ENCODE measurements at places on chromosomes 7 and 10.

DNA sequence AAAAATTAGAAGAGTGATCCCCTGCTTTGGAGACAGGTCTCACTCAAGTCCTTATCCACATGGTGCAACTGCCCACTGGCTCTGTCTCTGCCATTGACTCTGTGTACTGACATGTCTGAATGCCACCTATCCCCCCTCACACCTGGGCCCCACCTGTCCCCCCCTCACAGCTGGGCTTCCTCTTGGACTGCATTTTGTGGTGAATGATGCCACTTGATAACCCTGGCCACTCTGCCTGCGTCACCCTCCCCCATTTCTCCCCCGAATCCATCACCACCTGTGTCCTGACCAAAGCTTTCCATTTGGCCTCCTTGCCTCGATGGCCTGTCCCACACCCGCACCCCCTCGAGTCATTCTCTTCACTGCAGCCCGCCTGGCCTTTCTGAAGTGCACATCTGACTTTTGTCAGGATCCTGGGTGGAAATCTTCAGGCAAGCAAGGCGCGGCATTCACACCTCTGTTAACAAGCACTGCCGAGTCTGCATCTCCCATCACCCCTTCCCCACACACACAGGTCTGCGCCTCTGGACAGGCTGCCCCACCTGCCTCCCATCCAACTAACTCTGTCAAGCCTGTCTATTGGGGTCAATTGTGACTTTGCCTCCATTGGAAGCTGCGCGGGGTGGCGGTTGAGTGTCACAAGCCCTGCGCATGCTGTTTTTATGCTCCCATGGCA lies 175.3 kb upstream of the KLF14 start:
- no peak for DNase-seq

DNA sequence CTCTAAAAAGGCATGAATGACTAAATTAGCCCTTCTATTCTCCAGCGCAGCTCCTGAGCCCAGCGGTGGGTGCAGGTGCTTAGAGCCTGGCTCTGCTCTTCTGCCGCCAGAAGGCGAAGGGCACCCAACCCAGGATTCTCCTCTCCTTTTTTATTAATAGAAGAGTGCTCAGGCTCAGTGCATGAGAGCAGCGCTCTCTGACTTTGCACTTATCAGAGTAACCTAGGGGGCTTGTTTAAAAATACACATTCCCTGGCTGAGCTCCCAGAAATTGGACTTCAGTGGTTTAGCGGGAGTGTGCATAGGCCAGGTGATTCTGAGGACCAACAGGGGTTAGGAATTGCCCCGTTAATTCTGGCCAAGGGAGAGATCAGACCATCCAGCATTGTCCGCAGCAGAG lies 1.7 kb upstream of the PFKP start:
- no peak for DNase-seq

GRCh38 chr10:79930267-79930666 lies 18.6 kb downstream of the SFTPD start:
- no peak for DNase-seq

GRCh38 chr7:123327661-123328060 lies 127.9 kb upstream of the SLC13A1 start:
- no peak for DNase-seq

DNA sequence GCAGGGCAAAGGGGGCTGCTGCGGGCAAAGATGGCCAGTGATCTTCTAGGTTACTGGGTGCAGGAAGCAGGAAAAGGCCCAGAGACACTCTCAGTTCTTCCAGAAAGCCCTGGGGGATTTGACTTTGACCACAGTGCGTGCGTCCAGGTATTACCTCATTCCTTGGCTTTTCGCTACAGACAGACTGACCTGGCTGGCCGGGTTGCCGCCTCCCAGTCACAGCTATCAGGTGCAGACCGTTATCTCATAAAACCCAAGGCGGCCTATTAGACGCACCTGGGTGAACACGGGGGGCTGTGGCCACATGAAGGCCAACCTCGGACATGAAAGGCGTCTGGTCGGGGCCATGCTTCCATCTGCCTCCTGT lies 80.3 kb downstream of the FOXL3 start:
- DNase-seq, result no peak

GRCh38 chr7:3439333-3440030 lies 138.4 kb downstream of the SDK1 start:
- no peak for DNase-seq

DNA sequence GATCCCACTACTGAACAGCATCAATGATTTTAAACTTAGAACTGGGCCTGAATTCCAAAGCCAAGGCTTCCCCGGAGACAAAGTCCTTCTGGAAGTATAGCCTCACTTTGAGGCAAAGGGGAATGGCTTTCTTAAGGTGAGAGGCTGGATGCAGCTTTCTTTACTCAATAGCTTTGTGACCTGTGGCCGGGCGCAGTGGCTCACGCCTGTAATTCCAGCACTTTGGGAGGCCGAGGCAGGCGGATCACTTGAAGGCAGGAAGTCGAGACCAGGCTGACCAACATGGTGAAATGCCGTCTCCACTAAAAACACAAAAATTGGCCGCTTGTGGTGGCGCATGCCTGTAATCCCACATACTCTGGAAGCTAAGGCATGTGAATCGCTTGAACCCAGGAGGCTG lies 3.2 kb upstream of the FGFR2 start:
- no peak for DNase-seq

GRCh38 chr7:42211938-42212337 lies 25.1 kb downstream of the GLI3 start:
- no peak for DNase-seq

DNA sequence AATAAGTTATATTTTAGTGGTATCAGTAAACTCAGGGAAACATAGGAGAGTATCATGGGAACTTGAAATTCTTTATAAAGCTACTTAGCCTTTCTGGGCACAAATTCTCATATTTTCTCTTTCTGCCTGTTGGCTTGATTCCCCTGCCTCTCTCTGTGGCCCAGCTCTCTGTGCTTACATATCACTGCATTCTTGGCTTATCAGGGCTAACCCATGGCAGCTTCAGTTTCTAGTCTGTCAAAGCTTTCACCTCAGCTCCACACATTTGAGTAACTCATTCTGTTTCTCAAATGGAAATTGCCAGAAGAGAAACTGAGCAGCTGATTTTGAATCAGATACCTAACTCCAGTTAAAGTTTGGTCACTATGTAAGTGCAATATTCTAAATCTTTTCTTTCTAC lies 713.1 kb downstream of the DNAJB9 start:
- no peak for DNase-seq

DNA sequence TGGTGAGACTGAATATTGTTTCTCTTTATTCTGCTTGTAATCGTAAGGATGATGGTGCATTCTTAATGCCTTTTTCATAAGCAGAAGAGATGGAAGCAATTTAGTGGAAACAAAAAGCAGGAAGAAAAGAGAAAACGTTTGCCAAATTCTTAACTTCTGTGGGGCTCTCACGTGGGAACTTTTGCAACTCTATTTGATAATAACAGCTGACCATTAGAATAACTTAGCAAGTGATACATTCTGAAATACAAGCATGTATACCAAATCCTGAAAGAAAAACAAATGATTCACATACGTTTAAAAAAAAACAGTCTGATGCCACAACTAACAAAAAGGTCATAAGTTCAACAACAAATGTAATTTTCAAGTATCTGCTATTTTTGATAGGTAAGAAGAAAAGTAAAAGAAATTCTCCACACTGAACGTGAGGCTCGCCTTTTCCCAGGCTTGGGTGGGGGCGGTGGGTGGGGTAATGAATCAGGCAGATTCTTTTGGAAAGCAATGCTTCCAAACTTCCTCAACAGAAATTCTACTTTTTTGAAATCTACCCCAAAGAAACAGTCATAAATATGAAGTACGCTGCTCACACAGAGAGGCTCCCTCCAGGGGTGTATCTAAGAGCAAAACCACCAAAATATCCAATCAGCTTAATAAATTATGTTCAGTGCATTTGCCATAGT lies 446.2 kb upstream of the MGMT start:
- DNase-seq, result no peak

- no peak for DNase-seq
These were observed 7.9 kb upstream of the ZFYVE27 start for GRCh38 chr10:97729014-97729413.

DNA sequence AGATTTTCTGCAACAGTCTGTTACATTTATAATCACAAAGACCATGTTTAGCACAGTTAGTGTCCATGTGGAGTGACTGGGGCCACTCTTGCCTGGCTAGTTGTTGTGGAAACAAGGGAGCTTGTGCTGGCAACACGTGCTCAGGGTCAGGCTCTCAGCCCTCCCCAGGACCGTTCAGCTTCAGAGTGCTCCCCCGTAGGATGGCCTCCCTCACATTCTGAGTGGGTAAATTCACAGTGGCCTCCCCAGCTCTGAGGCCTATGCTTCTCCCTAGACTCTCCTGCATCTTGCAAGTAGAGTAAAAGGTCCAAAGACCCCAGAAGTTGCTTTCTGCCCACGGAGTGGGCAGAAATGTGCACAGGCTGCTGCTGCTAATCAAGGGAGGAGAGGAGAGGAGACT lies 122.3 kb downstream of the ADCY1 start:
- DNase-seq, result no peak

DNA sequence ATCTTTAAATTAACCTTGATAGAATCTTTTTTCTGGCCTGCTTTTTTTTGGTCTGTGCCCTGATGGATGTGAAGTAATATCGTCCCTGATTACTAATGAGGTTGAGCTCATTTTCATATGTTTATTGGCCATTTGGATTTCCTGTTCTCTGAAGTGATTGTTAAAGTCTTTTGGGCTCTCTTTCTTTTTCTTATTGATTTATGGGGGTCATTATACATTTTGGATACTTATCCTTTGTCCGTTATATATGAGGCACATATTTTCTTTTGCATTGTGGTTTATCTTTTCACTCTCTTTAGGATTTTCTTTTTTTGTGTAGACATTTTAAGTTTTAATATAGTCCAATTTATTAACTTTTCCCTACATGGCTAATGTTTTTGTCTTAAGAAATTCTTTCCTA lies 12.6 kb downstream of the SLK start:
- no peak for DNase-seq

DNA sequence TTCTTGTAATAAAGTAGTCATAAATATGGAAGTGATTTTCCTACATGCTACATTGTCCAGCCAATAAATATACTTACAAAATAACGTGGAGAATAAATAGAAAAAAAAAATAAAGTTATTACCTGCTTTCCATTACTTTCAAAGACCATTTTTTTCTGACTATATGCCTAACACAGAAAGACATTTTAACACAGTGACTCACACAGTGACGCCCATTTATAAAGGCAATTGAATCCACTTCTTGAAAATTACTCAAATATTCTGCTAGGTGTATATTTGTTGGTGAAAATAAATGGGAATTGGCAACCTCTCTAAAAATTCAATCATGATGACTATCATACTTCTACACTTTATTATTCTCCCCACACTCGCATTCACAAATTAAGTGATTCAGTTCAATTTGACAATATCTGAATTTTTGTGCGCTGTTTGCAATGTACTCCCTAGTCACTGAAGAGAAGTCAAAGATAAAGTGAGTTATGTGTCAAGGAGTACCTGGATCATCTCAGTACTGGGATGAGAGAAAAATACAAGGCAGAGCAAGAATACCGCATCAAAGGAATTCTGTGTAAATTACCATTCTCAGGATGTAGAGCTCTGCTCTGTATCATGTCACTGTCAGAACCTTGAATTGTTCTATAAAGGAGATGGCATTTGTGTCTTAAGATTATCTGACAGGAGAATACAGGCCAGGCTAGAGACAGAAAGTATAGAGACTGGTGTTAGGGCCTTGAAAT lies 642.7 kb downstream of the IPMK start:
- DNase-seq, result no peak

- no peak for DNase-seq
These were observed 44.3 kb upstream of the ZC3HAV1 start for GRCh38 chr7:139153832-139154231.

GRCh38 chr10:79162022-79162421 lies 93.3 kb downstream of the ZMIZ1 start:
- DNase-seq, result no peak

GRCh38 chr7:27641581-27642230 lies 21.0 kb downstream of the HIBADH start:
- no peak for DNase-seq

GRCh38 chr10:77637532-77638320 lies at the start of gene KCNMA1:
Gene KCNMA1 (minus strand): TSS chr10:77637808.
- no peak for DNase-seq

DNA sequence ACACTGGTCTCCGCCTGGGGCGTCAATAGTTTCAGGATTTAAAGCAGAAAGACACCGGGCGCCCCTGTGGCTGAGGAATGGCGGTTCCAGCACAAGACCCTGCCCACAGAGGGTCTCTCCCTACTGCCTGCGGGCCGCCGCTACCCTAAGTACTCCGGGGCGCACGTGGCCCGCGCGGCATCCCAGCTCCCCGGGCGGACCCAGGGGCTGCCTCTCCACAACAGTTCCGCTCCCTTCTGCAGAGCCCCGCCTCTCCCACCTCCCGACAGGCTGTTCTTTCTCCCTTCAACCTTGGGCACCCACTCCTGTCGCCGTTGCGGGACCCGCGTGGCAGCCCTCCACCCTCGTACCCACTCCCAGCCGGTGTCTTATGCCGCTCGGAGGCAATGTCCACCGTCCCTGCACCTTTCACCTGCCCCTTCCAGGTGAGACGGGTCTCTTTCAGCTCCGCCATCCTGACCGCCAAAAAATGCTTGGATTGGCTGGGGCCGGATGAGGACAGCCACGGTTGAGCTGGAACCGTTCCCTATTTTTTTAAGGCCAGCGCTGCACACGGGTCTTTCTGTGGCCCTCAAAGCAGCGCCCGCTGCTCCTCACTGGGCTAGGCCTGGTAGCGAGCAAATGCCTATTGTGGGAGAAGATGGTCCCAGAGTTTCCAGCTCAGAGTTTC lies 1.6 kb upstream of the NKX2-3 start:
- DNase-seq, result no peak

DNA sequence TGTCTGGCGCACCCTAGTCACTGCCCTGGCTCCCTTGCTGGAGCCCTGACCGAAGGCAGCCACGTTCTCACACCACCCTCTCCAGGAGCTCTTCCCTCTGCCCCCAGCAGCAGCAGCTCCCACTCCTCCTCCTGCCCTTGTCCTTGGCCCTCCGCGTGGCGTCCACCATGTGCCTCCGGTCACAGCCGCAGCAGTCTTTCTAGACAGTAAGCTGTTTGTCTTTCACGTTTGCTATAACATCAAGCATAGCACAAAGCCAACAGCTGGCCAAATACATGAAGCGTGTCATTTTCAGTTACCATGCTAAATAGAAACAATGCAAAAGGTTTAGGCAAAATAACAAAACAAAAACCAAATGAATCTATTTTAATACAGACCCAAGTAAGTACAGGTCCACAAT lies 3.3 kb downstream of the PITRM1 start:
- no peak for DNase-seq

DNA sequence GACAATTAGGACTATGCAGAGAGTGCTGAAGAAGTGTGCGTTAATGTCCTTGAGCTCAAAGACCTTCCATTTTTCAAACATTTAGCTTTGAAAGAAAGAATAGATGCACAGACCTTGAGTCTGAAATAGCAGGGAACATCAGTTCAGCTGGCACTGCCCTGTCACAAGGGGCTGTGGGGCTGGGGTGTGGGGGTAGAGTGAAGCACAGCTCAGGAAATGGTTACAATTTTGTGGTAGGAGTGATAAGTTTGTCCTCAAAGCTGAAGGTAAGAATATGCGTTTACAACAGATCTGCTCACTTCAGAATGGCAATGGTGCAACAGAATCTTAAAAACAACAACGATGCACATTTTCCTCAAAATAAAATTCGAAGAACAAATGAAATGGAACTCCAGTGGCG lies 33.6 kb downstream of the SMKR1 start:
- no peak for DNase-seq
